ENCODE measurements at places on chromosomes 2 and 18. TPM values are rescaled to one million over a fixed set of nuclear protein-coding genes. Genes with fewer than 3 reads are reported as not detected.

DNA sequence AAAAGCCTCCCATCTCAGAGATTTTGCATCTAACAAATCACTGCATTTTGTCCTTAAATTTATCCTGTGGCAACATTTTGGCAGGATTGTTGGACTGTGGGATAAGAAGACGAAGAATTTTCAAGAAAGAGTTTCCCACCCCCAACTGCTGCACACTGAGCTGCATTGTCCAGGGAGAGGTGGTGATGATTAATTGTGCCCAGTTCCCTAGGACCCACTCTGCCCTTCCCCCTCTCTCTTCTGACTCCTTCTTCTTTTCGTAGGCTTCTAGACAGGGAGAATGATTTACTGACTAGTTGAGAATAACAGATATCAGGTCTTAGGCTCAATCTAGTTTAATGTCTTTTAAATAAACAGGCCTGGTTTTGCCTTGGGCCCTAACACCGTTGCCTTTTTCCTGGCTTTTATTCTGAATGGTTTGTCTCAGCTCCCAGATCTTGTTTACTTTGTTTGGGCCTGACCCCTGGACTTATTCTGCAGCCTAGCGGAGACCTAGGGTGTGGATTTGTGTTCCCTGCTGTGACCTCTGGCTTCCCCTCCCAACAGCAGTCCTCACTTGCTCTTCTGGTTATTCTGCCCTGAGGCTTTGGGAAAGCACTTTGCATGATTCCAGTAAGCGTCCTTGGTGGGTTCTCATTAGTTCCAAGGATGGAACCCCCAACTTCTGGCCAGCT lies 233.3 kb downstream of the INSIG2 start:
- DNase-seq: no peak

DNA sequence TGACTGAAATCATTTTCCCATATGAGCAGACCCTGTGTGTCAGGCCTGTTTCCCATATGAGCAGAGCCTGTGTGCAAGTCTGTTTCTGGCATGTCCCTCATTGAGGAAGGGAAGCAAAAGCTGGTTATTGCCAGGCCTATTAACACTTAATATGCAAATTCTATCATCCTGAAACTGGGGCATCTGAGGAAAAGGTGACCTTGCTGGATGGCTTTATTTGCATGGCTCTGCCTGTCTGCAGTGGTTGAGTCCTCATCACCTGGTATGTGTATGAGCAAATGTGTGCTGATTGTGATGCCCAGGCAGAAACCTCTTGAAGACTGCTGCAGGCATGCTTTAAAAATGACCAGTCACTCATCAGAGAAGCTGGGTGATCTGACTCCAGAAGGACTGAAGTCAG lies 31.2 kb downstream of the EIF4E2 start:
- no peak for DNase-seq

DNA sequence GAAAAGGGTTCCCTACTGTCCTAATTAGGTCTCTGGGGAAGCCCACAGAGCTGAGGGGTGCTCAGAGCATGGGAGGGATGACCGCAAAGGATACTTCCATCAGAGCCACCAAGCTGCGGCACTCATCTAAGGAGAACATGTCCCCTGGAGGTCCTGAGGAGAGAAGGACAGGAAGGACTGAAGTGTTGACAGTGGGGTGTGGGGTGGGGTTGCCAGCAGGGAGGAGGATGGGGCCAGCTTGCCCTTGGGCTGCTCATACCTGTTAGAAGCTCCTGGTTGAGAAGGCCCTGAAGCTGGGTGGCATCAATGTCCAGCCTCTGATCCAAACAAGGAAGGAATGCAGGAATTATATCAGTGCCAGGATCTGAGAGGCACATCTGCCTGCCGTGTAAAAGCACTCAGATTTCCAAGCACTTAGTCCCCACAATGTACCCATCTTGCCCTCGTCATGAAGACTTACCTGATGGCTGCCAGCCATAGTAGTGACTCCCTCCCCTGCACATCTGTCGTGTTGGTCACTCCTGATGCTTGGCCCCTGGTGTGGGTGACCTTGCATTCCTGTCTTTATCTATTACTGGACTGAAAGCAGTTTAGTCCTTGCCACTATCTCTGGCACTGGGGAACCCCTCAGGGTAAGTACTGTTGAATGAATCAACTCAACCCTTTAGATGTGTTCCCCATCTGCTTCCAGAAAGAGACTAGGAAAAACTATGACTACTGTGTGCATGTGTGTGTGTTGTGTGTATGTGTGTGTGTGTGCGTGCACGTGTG lies 68.9 kb downstream of the CAPN13 start:
- DNase-seq: no peak

GRCh38 chr18:4640349-4641012 lies 185.4 kb upstream of the DLGAP1 start:
- no peak for DNase-seq

GRCh38 chr18:524466-524865 lies 24.0 kb upstream of the COLEC12 start:
- DNase-seq: no peak

DNA sequence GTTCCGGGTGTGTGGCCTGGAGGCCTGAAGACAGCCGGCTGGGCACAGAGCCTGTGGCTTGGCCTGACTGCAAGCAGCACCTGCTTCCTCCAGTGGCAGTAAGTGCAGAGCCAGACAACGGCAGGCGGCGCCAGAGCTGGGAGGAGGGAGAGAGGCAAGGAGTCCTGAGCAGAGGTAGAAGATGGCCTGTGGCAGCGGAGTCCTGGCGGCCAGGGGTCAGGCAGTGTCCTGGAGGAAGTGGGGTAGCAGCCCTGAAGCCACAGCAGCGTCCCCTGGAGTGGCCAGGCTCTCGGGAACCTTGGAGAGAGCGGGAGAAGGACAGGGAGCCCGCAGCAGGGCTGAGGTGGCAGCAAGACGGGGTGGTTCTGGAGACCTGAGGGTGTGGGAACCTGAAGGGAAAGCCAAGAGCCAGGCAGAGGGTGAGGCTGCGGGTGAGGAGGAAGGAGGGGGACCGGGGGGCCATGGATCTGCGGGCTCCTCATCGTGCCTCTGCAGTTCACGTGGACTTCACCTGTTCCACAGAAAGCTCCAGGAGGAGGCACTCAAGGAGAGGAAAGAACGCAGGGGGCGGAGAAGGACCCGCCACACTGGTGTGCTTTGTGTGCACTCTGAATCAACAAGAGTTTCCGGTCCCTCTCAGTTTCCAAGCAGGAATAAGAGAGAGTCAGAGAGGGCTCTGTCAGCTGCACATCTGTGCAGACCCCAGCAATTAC lies 85.9 kb downstream of the USP40 start:
- no peak for DNase-seq

- DNase-seq: no peak
These were observed 26.6 kb upstream of the UGGT1 start for GRCh38 chr2:128064353-128064752.

GRCh38 chr2:5020116-5020875 lies 671.9 kb upstream of the SOX11 start:
- no peak for DNase-seq

GRCh38 chr2:216375286-216375685 lies 3.0 kb upstream of the MARCHF4 start:
- DNase-seq: no peak

- DNase-seq: no peak
These were observed 84.1 kb downstream of the CTIF start for GRCh38 chr18:48622911-48623431.

GRCh38 chr2:62145478-62146100 lies 50.3 kb upstream of the B3GNT2 start:
- no peak for DNase-seq

GRCh38 chr2:165582409-165582808 lies 112.9 kb downstream of the CSRNP3 start:
- no peak for DNase-seq

DNA sequence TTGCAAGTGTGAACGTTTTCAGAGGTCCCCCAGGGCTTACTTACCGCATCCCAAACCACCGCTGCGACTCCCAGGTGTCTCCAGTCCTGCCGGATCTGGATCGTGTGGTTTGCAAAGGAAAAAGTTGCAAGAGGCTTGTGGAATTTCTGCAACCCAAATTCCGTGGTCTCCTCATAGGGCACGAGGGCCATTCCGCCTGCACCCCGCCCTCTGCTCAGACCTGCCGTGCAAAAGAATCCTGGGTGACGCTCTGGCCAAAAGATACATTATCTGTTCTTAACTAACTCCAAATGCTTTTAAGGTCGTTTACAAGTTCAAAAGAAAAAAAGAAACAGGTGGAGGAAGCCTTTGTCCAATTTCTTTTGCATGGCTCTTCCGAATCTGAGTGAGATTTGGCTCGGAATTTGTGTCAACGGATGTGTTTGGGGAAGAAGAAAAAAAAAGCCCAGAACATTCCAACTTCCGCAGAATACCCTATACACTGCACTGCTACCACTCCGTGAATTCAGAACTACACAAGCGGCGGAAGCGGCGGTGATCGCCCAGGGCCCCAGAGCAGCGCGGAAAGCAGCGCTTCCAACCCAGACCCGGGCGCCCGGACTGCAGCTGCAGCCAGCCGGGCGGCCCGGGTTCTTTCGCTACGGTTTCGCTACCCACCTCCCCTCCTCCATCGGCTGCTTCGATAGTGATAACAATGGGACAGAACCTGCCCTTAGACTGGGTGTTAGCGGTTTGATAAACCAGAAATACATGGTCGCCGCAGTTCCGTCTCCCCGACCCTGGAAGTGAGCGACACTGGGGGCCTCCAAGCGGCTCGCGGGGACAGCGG lies 795 bp downstream of the METTL21A start:
- no peak for DNase-seq

DNA sequence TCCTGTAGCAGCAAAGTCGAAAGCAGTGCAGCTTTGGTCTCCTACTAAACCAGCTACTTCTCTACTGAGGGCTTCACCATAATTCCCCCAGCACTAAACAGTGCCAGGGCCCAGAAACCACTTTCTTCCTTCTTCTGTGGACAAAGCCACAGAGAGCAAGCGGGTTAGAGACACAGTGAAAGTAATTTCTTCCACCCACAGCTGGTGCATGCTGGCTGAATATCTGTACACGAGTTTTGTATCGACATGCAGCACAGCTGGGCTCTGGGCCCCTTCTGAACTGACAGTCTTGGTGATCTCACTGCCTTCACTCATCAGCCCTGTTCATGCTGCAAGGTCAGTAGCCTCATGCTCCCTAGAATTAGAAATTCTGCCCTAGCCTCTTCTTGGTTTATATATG lies 74.0 kb upstream of the SULT1C3 start:
- no peak for DNase-seq

DNA sequence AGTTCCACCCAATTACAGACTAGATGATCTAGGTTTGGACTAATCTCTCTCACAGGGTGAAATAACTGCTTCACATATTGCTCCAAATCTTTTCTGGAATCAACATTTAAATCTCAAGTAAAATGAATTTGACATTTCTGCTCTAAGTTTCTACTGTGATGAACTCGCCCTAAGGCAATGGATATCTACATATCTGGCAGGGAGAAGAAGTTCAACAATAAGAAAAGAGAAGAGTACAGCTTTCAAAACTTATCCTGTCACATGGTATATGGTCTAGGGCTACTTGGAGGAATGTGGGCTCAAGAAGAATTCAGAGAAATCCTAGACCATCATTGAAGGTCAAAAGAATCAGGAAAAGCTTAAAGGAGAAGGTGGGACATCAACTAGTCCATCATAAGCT lies 440.2 kb downstream of the MBD2 start:
- no peak for DNase-seq

- no peak for DNase-seq
These were observed 10.5 kb upstream of the TBC1D8 start for GRCh38 chr2:101161658-101162057.

DNA sequence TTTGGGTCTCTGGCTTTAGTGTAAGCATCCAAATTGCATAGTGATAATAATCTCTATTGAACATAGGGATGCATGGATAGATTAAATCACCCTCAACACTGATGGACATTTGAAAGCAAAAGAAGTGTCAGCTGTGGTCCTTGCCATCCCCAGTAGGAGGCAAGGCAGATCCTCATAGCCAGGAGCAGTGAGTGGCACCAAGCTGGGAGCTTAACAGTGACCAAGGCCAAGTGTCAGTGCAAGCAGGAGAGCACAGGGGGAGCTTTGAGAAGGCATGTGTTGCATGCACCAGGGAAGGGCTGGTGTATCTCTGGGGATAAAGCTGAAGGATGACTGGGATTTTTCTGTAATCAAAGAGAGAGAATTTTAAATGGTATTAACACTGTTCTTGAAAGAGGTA lies 14.7 kb downstream of the SLC14A1 start:
- no peak for DNase-seq

- DNase-seq: no peak
These were observed 43.7 kb upstream of the DARS1 start for GRCh38 chr2:136029149-136029548.

DNA sequence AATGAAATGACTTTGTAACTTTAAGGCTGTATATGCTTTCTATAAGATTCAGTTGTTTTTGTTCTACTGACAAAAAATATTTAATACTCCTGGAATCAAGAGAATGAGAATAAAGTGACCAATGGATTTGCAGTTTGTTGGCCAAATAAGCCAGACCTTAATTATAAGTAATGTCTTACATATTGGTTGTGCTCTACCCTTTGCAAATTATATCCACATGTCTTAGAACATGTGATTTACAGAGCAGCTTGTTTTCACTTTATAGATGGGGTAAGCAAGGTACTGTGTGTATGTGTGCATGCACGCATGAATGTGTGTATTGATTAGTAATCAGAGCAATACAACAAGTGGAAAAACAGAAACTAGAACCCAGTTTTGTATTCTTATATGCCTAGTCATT lies 59.1 kb downstream of the RMDN2 start:
- no peak for DNase-seq

DNA sequence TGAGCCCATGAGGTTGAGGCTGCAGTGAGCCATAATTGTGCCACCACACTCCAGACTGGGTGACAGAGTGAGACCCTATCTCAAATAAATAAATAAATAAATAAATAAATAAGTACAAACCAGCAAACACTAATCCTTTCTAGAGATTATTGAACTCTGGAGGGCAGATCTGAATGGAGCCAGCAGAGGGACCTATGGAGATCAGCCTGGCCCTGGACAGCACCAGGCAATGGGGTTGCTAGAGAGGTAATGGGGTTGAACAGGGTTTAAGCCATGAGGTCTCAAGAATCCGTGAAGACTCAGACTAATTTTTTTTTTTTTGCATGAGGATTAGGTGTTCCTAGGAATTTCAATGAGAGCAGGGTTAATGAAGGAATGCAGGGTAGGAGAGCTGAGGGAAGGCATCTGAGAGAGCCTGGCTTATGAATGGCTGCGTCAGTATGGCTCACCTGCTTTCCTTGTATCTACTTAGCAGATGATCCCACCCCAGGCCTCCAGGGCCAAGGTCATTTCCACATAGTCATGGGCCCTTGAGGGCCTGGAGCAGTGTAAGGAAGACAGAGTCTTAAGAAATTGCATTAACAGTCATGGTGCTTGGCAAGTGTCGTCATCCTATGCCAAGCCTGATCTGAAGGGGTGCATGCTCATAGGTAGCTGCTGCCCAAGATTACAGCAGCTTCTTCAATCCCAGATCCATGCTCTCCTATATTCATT lies 34.6 kb upstream of the IL37 start:
- no peak for DNase-seq

RNU2-63P gene
- not detected for total RNA-seq

ITGB1BP1 gene
- total RNA-seq: 38.7 TPM

HOXD12 gene
- total RNA-seq: not detected

TWIST2 gene
- total RNA-seq: 41.4 TPM

ESPNL gene
- total RNA-seq: not detected

HMSD gene
- total RNA-seq: not detected

All from thoracic aorta (tissue), 2 donors.